ENCODE measurements at places on chromosomes 5 and 9.

- no peak for DNase-seq
Measured at GRCh38 chr5:174796711-174797192, 72.4 kb downstream of the MSX2 start.

DNA sequence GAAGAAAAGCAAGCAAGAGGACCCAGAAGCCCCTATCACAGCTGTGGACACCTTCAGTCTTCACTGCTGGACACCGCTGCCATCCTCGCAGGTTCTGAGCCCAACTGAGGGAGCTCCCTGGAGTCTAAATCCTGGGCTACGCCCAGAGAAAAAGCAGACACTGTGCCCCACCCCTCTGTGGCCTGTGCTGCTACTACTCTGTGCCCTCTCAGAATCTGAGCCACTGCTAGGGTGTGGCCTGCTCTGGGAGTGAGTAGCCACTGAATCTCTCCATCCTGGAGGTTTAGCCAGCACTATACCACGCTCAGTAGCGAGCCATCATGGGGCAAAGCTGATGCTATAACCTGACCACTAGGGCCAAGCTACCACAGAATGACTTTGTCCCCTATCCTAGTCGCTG, 338.2 kb downstream of the NPR3 start:
- DNase-seq: no peak

GRCh38 chr9:74556685-74557084, 59.5 kb downstream of the RORB start:
- no peak for DNase-seq

DNA sequence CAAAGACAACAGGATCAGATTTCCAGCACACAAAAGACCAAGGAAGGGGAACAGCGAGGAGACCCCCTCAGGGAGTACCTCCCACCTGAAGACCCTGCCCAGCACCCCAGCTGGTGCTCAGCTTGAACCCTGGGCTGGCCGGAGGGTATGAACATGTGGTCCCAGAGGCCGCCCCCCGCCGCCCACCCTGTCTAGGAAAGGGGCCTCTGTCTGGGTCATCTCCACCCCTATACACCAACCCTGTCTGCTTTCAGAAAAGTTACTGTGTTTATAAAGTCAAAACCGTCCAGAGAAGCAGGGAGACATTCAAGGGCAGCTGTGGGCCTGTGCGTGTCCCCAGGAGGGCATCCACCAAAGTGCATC, 72.2 kb downstream of the ADAMTS2 start:
- DNase-seq: no peak

- no peak for DNase-seq
Measured at GRCh38 chr5:57862471-57862911, 379.9 kb upstream of the ACTBL2 start.

DNA sequence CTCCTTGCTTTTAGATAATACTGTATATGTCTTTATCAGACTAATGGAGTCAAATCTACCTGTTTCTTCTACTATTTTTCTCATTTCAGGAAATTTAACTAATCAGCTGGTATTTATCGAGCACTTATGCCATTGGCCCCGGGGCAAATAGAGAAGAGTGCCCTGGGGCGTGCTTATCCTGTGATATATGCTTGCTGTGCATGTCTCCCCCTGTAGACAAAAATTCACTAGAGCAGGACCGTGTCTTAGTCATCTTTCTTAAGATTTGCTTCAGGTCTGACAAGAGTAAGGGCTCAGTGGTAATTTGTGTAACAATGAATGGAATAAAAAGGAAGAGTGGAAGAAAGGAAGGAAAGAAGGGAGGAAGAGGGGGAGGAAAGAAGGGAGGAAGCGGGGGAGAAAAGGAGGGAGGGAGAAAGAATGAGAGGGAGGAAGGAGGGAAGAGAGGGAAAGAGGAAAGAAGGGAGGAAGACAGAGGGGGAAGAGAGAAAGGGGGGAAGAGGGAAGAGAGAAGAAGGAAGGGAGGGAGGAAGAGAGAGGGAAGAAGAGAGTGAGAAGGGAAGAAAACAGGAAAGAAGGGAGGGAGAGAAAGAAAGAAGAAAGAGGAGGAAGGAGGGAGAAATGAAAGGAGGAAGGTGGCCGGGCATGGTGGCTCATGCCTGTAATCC, 295.7 kb upstream of the PANK3 start:
- DNase-seq: no peak

DNA sequence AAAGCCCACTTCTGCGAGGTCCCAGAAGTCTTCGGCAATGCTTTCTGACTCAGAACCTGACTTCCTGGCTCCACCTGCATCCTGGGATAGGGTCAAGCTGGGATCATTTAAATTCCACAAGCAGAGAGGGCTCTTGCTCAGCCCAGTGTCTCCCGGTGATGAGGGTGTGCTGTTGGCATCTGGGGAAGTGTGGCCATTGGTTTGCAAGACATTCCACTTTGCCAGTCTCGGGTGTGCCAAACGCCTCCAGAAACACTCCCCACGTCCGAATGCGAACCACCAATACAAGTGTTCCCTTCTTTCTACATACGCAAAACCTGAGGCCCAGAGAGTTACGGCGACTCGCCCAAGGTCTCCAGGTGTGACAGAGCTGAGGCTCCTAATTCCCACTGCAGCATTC, 43.1 kb upstream of the FCN2 start:
- DNase-seq: no peak

DNA sequence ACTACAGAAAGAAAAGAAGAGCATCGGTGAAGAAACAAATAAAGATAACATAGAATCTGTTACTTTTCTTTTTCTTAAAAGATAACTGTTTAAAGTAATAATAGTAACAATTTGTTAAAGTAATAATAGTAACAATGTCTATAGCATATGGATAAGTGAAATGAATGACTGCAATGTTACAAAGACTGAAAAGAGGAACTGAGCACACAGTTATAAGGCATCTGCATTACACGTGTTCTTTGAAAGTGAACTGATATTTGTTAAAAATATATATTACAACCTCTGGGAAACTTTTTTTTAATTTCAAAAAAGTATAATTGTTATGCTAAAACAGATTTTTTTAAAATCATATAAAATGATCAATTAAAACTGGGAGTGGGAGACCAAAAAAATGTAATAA, 88.4 kb upstream of the FST start:
- DNase-seq: no peak

GRCh38 chr9:127463382-127463781, 12.1 kb downstream of the LRSAM1 start:
- DNase-seq: no peak

GRCh38 chr5:2166306-2166978, 283.7 kb upstream of the IRX4 start:
- DNase-seq: no peak

GRCh38 chr5:116573702-116574366, 789 bp downstream of the SEMA6A start:
- DNase-seq: no peak

- no peak for DNase-seq
Measured at GRCh38 chr5:154860765-154861164, 2.3 kb downstream of the CNOT8 start.

GRCh38 chr9:111610149-111610548, 10.7 kb upstream of the PTGR1 start:
- DNase-seq: no peak

GRCh38 chr5:87151547-87151946, 116.1 kb upstream of the RASA1 start:
- no peak for DNase-seq

- no peak for DNase-seq
Measured at GRCh38 chr5:14177634-14178033, 34.5 kb downstream of the TRIO start.

- no peak for DNase-seq
Measured at GRCh38 chr9:100725371-100725770, 147.5 kb downstream of the CAVIN4 start.

- DNase-seq: no peak
Measured at GRCh38 chr5:143235423-143235822, 168.1 kb downstream of the NR3C1 start.

DNA sequence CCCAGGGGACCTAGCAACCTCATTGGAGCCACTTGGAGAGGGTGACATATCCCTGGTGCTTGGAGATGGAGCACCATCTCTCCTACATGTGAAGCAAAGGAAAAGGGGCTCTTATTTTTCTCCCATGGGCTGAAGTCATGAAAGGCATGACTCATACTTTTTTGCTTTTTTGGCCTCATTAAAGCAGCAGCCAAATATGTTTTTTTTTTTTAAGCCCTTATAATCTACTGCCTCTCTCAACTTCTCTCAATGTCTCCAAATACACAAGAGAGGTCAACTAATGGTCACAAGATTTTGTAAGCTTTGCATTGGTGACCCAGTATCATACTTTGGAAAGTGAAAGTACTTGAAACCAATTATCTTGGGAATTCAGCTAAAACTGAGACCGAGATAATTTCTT, 1.6 kb upstream of the CFAP90 start:
- no peak for DNase-seq

DNA sequence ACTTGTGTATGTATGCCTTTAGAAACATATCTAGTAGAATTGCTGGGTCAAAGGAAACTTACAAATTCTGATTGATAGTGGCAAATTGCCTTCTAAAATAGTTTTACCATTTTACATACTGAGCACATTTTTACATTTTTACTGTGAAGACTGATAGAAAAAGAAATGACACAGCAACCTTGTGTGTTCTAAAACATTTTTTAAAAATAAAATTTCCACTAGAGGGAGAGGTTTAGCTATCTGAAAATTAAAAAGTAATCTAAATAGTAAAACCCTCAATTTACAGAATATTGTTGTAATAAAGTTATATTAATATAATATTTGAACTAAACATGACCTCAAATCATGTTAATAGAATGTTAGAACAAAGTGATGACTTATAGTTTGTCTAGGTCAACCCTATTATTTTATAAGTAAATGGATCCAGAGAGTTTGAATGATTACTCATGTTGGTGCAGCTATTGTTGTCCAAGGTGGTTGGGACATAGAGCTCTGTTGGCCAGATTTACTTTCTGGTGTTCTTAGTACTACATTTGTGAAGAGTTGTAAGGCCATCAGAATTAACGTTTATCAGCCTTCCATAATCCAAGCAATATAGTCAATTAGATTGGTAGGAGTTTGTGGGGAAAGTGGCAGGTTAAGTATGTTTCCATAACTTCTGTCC, 17.2 kb downstream of the CENPP start:
- no peak for DNase-seq

GRCh38 chr9:23926368-23926767, 100.3 kb upstream of the ELAVL2 start:
- DNase-seq: no peak

DNA sequence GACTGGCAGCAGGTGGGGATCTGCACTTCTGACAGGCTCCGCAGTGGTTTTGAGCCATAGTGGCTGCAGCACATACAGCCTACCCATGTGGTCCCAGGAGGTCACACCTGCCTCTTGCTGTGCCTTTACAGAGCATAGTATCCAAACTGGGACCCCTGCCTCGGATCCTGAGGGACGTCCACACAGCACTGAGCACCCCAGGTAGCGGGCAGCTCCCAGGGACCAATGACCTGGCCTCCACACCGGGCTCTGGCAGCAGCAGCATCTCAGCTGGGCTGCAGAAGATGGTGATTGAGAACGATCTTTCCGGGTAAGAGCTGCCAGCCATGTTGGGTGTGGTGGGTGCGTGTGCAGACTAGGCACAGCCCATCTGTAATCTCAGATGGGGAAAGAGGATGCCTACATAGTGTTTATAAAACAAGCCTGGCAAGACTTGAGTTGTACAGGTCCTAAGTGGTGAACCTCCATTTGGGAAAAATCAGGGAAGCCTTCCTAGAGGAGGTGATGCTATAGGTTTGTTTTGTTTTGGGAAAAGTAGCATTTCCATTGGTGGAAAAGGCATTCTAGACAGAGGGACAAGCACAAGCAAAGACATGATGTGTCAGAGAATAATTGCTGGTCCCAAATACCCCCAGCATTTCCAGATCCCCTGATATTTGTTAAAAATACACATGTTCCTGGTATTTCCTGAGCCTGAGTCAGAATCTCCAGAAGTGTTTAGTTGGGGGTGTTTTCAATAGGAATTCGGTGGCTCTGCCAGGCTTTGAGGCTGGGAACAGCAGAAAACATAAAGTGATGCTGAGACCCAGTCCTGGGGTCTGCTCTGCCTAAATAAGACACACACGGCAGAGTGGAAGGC, 119.2 kb downstream of the DAB2IP start:
- no peak for DNase-seq

GRCh38 chr5:94893412-94894135, 275.1 kb downstream of the SLF1 start:
- no peak for DNase-seq

DNA sequence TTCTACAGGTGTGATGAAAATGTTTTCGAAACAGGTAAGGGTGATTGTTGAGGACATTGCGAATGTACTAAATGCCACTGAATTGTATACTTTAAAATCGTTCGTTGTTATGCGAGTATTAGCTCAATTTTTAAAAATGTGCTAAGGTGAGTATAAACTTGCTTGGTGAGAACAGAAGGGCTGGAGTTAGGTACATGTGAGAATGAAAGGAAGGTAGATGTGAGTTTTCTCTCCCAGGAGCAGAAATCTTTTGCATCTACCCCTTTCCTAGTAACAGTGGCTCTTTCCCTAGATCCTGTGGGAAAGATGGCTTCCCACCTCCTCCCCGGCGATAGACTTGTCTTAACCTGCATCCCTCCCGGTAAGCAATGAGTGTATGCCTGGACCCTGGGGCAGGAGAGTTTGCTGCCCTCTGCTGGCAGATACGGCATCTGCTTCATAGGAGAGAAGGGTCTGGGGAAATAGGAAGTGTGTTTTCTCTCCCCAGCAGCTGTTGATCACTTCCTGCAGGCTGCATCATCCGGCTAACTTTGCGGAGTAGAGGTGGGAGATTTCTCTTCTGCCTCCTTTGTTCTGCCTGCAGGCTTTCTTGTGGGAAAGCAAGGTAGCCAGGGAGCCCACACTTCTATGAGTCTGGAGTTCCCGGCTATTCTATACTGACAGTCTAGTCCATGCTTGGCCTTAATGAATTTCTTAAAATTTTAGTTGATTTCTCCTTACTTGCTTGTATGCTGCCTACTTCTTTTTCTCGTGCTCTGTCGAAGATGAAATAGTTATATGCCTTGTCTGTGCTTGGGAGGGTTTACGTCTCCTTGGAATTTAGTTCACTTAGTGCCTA, 373.3 kb upstream of the SEMA6A start:
- DNase-seq: peak; percentile 61

DNA sequence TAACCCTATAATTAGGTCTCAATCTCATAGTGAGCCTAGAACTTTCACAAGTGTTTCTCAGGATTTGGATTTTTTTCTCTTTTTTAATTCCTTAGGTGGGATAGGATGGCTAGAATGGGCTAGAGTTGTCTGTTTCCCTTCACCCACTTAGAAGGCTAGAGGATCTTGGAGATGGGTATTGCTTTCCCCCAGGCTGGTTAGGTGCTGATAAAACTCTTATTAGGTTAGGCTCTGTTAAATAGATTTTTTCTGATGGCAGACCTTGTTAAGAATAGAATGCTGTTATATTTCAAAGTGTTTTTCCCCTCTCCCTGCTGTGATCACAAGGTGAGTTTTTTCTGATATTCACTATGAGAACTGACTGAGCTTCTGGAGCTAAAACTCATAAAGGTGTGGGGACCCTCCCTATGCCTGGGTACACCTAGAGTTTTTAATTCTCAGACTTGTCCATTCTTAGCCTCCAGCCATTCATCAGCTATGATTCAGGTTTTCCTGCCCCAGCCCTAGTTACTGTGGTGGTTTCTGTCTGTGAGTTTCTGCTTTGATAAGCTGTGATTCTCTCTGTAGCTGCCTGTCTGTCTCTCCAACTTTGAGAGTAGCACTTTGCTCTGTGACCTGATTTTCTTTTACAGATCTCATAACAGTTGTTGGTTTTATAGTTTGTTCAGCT, 132.4 kb downstream of the HACD4 start:
- no peak for DNase-seq

All from KG1 (cell line).